ENCODE measurements at places on chromosomes 4 and X.

- no peak for DNase-seq
Observed at GRCh38 chrX:10554612-10555270, 65.6 kb downstream of the MID1 start.

- DNase-seq, result no peak
Observed at GRCh38 chr4:128776794-128777216, 32.7 kb upstream of the JADE1 start.

DNA sequence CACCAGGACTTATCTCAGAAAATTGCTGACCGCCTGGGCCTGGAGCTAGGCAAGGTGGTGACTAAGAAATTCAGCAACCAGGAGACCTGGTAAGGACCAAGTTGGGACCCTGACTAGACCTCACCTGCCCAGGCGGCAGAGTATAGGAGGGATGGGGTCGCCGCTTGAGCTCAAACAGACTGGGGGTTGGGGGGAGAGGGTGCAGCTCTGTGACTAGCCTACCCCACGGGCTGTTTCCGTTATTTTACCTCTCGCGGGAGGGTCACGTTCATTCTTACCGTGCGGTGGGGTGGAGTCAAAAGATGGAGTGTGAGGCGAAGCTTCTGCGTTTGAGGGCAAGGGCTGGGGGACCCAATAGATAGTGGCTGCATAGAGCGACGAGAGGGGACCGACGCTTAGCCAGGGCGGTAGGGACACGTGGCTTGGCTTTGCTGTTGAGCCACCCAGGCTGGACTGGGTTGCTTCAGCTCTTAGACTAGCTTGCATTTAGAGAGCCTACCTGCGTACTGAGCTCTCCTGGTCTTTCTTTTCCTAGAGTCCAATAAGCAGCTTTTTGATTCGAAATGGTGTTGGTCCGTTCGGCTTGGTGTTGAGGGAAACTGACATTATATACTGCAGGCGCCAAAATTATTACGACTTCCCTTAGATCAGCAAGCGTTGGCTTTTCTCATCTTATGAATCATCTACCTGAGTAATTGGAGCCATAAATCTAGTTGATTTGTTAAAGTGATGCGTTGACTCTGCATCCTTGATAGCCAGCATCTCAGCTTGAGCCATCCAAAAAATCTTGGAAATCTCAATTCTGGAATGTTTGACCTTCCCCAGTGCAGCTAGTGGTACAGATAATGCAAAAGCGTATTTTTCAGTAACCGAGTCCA, 591 bp downstream of the PRPS1 start:
- DNase-seq, result peak; percentile 17

GRCh38 chrX:117487421-117487820, 629.2 kb downstream of the KLHL13 start:
- DNase-seq, result no peak

GRCh38 chr4:27357283-27357682, 496.6 kb downstream of the STIM2 start:
- no peak for DNase-seq

GRCh38 chrX:136691028-136691809, 43.3 kb downstream of the CD40LG start:
- DNase-seq, result no peak

DNA sequence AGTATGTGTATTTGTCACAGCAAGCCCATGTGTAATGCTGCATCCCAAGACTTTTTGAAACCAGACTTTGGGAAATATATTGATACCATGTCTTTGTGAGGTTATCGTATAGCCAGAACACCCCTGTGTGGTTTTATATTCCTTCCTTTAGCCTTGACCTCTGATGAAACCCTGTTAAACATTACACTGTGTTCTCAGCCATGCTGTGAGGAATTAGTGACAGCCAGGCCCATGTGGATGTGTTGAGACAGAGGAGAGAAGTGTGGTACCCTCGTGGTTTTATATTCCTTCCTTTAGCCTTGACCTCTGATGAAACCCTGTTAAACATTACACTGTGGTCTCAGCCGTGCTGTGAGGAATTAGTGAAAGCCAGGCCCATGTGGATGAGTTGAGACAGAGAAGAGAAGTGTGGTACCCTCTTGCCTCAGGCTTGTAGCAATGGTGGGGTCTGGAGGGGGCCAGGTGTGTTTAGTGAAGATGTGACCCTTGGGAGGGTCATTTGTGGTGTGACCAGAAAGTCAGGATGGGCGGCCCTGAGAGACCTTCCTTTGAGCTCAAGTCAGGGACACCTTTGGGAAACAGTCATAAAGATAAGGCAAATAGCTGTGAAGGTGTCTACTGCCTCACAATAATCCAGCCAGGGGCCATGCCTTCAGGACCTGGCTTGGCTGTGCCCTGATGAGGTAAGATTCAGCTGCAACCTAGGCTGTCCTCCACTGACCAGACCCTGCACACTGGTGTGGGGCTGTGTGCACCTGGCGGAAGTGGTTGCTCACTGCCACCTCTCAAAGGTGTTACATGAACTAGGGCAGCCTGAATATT, 110.0 kb downstream of the IRF2 start:
- DNase-seq, result no peak

DNA sequence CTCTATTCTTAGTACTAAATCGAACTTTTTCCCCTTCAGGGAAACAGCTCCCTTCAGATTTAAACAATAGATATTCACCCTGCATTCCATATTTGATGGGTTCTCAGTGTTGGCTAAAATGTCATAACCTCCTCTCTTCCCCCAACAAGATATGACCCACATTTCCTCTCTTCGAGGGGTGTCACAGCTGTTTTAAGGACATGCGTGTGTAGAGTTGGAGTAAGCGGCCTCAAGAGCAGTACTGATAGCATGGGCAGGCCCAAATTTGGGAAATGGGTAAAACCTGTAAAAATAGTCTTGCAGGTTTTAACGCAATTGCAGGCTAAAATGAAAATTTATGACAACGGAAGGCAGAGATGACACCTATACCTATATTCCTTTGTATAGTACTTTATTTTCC, 28.7 kb downstream of the SAT1 start:
- DNase-seq, result no peak

- DNase-seq, result no peak
Observed at GRCh38 chr4:31657859-31658570, 937.8 kb downstream of the PCDH7 start.

DNA sequence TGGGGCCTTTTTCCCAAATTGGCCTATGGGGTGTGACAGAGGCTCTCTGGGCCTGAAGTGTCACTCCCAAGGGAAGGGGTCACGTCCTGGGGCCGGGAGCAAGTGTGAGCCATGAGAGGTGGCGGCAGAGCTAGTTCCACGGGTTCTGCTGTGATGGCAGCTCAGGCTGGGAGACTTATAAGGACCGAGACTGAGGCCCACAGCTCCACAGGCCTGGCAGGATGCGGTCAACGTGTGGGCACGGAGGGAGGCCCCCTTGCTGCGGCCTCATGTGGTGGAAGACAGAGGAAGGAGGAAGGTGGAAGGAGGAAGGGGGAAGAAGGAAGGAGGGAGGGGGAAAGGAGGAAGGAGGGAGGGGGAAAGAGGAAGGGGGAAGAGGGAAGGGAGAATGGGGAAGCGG, 7.2 kb upstream of the CPLX1 start:
- DNase-seq, result no peak
